ENCODE measurements at places on chromosomes 4 and X.

DNA sequence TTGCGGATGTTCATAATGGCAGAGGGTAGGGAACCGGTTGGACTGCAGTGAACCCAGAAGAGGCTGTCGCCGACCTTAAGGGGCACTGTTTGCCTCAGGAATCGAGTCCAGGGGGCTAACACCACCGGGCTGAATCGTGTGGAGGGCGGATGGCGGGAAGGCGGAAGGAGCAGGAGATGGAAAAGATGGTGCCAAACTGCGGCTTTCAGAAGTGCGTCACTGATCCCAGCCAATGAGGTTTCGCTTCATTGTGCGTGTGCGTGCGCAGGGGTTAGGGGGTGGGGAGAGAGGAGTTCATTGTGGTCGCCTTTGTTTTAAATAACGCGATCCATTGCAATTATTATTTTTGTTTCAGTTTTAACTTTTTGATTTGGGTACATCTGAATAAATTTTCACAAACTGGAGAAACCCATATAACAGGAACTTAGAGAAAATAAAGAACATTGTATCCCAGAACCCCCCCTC lies at the start of gene NAA11:
NAA11 (minus strand) TSS at position 198 of the 465 bp plus-strand sequence; CDS start at position 14, 184 bp downstream.
- no peak for DNase-seq

DNA sequence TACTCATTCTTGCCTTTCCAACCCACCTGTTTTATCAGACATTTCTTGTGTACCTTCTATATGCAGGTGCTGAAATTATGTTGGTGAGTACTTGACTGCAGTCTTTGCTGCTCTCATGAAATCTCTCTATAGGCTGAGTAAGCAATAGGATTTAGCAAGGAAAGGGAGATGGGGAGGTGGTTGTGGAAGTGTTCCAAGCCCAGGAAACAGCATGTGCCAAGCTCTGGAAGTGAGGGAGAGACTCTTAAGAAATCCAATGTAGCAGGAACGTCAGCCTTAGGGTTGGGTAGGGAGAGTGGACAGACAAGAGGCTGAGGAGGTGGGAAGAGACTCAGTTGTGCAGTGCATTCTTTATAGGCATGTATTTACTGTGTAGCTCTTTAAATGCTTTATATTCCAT lies 5.6 kb downstream of the SEPTIN11 start:
- no peak for DNase-seq

DNA sequence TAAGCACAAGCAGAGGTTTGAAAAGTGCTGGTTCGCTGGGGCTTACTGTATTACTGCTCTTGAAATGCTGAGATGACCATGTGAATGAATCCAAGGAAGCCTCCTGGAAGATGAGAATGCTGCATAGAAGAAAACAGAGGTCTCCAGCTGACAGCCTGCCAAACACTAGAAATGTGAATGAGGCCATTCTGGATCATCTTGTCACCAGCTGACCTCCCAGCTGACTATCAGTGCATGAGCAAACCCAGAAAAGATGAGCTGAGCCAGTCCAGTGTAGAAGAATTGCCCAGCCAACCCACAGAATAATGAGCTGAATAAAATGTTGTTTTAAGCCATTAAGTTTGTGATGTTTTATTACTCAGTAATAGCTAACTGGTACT lies 49.1 kb upstream of the DYNLT3 start:
- no peak for DNase-seq

DNA sequence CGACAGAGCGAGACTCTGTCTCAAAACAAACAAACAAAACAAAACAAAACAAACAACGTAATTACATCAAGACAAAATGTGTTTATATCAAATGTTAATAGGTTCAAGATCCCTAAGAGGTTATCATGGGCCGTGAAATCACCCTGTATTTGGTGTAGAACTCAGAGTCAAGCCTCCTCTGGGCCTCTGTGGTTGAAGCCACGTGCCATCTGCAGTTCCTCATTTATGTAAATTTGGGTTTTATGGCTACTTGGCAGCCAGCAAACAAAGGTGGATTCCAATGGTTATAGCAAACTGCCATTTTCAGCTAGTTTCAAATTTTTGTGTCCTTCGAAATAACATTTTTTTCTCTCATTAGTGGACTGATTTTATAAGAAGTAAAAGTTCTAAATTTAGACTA lies 16.4 kb downstream of the NSDHL start:
- DNase-seq: no peak

- DNase-seq: no peak
These were observed 96.0 kb downstream of the TENM3 start for GRCh38 chr4:182339221-182339641.

Measured in prostate gland (tissue), 2 donors.